ENCODE measurements at places on chromosomes 4 and X.

GRCh38 chr4:89803915-89804314 lies 33.0 kb downstream of the SNCA start:
- DNase-seq, result no peak

DNA sequence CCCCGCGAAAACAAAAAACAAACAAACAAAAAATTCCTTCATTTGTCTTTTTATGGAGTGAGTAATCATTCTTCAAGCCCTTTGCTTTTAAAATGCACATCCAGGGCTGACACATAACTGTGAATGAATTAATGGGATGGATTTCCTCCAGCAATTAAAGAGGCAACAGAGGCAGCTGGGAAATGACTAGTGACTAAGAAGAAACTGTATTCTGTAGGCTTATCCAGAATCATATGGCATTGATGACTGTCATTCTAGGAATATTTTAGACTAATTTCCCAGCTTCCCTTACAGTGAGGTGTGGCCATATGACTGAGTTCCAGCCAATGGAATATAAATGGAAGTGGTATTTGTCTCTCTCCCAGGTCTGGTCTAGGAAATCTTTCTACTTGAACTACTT lies 46.8 kb upstream of the PDE5A start:
- DNase-seq, result no peak

DNA sequence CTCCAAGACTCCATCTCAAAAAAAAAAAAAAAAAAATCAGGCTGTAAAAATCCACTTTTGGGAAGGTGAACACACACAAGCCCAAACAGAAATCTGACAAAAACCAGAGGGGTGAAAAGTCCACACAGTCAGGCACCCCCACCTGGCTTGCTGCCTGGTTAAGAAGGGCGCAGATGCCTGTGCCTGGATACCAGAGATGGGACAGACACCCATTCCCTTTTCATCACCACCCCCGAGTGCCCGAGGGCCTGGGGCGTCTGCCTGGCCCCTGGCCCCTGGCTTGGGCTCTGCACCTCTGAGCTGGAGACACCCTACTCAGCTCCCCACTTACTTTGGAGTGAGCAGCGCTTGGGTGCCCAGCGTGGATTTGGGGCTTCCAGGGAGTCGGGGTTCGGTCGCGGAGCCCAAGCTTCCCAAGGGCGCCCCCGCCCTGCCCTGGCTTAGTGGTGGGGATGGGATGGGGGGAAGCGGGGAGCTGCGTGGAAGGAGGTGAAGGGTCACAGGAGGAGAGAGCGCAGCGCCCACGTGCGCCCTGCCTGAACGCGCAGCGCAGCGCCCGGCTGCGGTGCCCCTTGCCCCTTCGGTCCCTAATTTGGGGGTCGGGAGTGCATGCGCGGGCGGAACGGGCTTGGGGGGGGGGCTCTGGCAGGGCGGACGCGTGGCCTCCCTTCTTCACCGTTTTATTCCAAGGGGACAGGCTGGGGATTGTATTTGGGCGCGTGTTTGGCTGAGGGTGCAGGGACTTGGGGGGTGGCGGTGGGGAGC lies 11.3 kb downstream of the SHOX start:
- no peak for DNase-seq

- DNase-seq, result no peak
Observed at GRCh38 chr4:30769093-30769492, 48.9 kb downstream of the PCDH7 start.

GRCh38 chr4:99587309-99587708 lies 12.7 kb downstream of the MTTP start:
- no peak for DNase-seq

DNA sequence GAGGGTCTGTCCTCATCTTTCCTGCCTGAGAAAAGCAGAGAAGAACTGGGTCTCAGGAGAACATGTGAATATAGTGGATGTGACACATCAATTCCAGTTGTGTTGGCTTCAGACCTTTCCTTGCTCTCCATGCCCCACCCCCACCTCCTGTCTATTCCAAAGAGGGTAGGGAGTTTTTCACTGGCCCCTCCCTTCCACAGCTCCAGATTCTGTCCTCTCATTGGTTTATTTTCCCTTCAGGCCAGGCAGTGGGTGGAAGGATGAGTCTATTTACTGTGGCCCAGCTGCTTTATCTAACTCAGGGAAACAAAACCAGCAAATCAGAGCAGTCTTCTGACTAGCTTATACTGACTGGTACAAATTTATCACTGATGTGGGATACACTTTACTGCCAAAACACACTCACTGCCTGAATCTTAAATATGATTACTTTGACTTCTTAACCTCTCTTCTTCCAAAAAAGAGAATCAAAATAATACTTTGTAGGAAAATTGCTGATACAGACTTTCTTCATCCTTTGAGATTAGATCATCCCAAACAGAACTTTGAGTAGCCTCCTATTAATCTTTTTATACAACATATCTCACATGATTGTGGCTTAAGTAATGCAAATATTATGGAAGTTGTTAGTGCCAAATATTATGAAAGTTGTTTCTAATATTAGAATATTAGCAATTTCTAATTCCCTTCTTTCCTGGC lies 221.2 kb downstream of the MID1 start:
- no peak for DNase-seq

DNA sequence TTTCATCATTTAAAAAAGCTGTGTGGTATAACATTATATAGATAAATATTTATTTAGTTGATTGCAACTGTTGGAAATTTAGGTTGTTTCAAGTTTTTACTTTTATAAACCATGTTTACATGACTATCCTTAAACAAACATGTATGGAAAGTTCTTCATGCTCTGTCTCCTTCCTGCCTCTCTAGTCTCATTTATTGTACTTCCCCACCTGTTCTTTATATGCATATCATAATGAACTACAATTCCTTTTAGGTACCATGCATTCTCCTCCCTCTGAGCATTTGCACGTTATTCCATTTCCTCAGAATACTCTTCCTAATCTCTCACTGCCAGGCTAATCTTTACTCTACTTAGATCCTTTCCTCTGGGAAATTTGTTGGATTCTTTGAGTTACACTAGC lies 16.9 kb upstream of the ADH6 start:
- DNase-seq, result no peak

DNA sequence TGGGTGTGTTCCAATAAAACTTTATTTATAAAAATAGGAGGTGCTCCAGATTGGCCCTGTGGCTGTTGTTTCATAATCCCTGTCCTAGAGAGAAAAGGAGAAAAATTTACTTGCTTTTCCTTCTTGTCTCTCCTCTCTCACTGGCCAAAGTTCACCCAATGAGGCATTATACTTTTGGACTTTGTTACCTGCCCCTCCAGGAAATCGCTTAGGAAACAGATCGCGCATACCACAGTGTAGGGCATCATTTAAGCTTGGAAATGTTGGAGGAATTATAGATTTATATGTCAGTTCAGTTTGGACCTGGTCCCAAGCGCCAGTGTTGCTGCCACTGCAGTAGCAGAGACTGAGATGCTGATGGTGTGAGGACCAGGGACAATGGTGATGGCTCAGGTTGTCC lies 337.6 kb upstream of the NR3C2 start:
- no peak for DNase-seq

DNA sequence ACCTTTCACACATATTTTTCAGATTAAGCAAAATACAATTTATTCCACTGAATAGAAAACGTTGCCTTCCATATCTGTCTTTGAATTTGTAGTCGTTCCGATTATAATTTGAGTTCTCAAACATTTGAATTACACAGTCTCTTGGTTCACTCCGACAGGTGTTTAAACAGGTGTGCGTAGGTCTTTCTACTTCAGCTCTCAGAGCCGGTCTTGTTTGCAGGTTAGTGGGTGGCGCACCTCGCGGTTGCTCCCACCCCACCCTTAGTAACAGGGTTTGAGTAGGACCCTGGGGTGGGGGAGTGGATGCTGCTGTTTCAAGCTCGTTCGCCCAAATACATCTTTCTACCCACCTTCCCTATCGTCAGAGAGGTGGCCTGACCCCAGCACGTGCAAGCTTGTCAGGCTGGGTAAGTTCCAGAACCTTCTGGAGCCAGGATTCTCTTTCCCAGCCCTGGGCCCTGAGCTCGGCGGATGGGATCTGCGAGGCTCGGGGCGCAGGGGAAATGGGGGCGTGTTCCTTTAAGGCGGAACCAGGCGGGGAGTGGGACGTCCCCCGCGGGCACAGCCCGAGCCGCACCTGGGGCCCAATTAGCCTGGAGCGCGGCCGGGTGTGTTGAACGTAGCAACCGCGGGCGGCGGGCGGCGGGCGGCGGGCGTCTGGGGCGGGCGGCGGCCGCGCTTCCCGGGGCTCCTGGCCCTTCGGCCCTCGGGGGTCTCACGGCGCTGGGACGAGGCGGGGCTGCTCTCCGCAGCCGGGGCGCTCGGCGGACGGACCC lies at the start of gene FAM149A:
Gene FAM149A, plus strand, starts transcription at position 591 of the 776 bp plus-strand sequence.
- peak; percentile 62 for DNase-seq

DNA sequence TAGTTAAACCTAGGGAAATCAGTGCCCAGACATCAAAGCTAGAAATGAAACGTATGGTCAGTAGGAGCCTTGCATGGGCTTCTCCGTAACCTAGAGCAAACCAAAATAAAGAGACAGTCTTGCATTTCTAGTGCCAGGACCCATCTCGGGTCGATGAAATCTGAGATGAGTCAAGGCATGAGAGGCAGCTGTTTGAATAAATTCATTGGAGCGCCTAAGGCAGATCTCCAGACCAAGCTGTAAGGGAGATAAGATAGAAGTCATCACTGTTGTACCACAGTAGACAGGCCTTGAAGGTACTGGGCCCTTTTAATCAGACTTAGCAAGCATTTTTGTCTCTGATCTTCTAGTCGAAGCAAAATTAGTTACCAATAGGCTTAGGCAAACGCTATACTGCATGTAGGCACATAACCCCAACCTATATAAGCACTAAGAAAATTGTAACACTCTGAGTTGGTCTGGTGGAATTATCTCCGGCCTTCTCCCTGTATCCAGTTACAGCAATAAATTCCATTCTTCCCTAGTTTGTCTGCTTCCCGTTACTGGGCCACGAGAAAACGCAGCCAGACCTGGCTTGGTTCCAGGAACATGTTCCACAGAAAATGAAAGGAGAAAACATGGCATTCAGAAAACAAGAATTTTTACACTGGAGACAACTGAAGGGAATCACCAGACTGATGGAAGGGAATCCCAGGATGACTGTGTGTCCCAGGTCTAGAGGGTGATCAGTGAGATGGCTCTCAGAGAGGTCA lies 21.1 kb upstream of the PAPSS1 start:
- DNase-seq, result no peak

- no peak for DNase-seq
Observed at GRCh38 chrX:16067886-16068515, 55.4 kb upstream of the GRPR start.

DNA sequence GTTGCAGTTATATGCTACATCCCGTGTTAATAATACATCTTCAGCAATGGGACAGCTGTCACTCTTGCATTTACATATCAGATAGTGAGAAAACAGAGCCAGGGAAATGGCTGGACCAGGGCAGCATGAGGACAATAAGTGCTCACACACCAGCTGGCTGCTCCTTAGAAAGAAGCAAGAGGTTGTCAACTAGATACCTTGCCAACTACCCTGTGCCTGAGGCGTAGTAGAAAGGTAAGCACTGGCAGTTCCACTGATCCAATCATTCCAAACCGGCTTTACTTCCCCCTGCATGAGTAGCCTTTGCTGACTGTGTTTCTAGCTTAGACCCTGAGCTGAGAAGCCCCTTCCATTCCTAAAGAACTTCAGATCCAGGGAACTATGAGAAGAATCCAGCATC lies 52.2 kb upstream of the FGF13 start:
- DNase-seq, result no peak

- no peak for DNase-seq
Observed at GRCh38 chrX:12975670-12975965, 708 bp downstream of the TMSB4X start.

- DNase-seq, result no peak
Observed at GRCh38 chr4:185734930-185735329, 77.1 kb downstream of the SORBS2 start.

DNA sequence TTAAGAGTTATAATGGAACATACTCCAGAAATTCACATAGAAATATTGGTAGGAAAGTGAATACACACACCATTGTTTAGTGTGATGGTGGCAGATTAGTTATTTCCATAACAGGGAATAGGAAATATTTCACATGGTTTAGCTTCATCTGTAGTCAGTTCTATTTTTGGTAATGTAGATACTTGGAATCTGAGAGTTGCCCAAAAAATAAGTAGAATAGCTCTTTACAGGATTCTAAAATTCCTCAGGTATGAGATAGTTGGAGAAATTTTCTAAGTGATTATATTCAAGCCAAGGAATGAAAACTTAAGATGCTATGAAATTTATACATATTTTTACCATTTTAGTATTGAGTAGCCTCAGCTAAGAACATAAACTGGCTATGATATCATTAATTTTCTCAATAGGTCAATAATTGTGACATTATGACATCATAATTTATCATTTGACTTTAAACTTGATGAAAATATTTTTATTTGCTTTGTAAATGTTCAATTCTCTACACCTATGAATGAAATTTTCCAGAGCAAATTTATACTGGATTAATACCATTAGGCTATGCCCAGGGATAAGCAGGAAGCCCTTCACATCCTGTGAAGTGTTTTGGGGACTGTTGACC lies 35.8 kb downstream of the CPEB2 start:
- no peak for DNase-seq

DNA sequence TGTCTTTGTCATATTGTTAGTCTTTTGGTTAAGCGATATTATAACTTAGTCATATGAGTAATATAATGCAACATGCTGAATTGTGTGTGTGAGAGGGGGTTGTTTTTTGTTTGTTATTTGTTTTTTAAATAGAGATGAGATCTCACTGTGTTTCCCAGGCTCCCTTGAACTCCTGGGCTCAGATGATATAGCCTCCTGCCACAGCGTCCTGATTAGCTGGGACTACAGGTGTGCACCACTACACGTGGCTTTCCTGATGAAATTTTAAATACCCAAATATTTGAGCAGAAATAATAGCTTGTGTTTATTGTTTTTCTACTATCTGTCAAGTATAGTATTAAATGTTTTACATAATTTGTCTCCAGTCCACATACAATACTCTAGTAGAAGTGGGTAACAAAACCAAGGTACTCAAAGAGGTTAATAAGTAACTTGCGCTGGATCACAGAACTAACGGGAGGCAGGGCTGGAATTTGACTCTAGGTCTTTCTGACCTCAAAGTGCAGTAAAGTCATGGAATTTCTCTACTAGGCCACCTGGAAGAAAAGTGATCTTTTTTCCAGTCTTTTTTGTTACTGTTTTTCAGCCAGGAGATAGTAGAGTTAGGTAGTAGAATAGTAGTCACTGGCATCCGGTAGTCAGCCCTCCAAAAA lies 47.8 kb downstream of the CLCN3 start:
- DNase-seq, result no peak

- no peak for DNase-seq
Observed at GRCh38 chr4:165328708-165329107, 1.2 kb downstream of the MSMO1 start.
